ENCODE measurements at places on chromosomes 13 and 19.
A peak's percentile ranks its signal among the peaks of the same experiment; 100 is the strongest.

GRCh38 chr19:9801976-9802375 lies 16.9 kb downstream of the FBXL12 start:
- DNase-seq: no peak

- no peak for DNase-seq
These were observed 118.1 kb upstream of the FNDC3A start for GRCh38 chr13:48857576-48857975.

DNA sequence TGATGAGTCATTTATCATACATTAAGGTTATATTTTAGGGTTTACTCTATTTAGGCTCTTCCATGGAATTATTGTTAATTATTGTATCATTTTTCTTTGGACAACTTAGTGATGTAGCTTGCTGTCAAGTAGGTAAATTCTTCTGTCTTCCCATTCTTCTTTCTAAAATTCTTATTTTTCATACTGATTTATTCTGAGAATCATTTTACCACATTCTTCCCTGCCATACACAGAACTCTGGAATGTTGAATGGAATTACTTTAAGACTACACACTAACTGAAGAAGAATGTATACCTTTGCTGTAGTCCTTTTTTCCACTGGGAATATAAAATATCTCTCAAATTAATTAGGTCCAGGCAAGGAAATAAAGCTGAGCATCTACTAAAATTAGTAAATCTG lies 24.5 kb upstream of the SLC7A1 start:
- DNase-seq: no peak

DNA sequence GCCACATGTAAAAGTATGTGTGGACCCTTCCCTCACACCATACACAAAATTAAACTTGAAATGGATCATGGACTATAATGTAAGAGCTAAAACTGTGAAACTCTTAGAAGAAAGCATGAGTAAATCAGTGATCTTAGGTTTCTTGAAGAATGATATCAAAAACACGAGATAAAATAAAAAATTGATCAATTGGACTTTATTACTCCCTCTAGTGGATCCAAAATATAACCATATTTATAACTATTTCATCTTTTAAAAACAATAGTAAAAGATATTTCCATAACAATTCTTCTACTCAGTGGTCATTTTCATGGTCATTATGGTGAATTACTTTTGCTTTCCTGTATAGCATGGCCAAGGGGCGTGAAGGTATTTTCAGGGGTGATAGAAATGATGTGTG lies 174.6 kb upstream of the LSM14A start:
- DNase-seq: no peak

- peak; percentile 47 for DNase-seq
These were observed 1.3 kb upstream of the BSG start for GRCh38 chr19:570937-571565.

DNA sequence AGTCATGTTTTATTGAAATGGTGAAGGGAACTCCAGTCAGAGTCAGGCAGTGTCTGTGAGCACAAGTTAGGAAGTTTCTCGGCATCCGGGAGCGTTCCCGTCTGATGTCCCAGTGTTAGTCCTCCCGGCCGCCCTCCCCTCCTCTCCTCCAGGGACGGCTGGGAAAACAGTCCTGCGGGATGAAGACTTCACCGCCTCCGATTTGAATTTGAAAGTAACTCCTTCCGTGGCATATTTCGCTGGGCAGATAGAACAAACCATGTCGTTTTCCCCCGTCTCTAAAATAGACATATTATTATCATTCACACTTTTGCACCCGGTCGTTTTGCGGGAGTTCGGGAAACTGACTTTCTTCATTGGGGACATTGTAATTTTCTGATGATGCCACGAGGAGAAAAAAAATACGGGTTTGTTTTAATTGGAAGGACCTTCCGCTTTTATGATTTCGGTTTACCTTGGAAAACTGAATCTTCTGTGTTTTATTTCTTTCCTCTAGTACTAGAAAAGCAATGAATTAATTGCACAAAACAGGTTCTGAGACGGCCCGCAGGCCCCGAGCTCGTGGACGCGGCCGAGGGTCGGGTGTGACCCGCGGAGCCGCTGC lies 76.6 kb downstream of the ZIC5 start:
- DNase-seq: no peak

GRCh38 chr13:93244141-93244917 lies 17.7 kb downstream of the GPC6 start:
- DNase-seq: peak; percentile 57

DNA sequence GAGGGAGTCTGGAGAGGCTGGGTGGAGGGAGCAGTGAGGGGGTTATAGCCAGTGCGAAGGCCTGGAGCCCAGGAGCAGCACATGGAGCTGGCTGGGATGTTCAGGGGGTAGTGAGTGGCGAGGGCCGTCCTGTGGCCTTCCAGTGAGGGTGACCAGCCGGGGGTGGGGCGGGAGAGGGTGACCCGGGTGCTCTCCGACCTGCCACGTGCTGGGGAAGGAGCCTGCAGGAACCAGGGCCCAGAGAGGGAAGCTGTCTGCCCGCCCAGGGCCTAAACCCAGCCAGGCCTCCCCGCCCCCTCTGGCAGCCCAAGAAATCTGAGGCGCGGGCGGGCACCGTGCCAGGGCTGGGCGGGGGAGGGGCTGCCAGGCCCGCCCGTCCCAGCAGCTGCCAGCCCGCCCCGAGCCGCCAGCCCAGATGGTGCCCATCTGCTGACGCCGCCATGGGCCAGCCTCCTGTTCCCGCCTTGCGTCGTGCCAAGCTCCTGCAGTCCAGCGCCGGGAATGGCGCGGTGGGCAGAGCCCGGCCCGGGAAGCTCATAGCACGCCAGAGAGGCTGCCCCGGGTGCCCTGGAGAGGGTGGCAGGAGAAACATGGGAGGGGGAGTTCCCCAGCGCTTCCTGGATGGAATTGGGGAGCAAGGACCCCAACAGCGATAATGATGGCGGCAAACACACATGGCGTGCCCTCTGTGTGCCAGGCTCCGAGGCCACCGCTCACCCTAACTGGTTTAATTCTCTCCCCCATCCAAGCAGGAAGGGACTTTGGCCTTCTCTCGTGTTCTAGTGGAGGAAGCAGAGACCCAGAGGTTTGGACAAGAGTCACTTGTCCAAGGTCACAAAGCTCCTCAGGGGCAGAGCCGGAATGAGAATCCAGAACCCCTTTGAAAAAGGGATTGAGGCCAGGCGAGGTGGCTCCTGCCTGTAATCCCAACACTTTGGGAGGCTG lies 21.5 kb downstream of the NFIC start:
- peak; percentile 94 for DNase-seq

GRCh38 chr19:34345947-34346351 lies 19.0 kb upstream of the GPI start:
- peak; percentile 82 for DNase-seq

- DNase-seq: no peak
These were observed 3.3 kb upstream of the GTF2F1 start for GRCh38 chr19:6396305-6396704.

DNA sequence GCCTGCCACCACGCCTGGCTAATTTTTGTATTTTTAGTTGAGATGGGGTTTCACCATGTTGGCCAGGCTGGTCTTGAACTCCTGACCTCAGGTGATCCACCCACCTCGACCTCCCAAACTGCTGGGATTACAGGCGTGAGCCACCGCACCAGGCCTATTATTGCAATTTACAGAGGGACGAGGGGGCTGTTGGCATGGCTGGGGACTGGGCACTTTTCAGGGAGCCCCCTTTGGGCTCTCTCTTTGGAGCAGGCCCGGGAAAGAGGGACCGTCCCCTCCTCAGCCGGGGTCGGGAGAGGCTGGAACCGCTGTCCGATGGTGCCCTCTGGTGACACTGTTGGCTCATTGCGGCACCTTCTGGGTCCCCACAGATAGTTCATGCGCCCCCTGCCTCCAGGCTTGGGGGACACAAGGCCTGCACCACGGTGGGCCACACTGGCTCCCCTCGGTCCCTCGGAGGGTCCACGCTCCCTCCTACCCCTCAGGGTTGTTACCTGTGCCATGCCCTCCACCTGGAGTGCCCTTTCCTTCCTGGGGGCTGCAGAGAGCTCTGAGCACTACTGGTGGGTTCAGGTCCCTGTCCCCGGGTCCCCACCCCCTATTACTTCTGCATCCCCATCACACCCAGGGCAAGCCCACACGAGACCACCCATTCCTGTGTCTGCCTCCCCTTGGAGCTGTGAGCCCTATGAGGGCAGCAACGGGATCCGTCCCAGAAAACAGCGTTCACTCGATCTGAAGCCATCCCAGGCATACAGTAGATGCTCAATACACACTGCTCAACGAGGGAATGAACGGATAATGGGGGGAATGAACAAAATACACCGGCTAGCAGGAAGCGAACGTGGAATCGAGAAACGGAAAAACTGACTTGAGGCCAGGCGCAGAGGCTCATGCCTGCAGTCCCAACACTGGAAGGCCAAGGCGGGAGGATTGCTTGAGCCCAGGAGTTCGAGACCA lies 12.5 kb downstream of the FEM1A start:
- peak; percentile 70 for DNase-seq

Data from MCF 10A (cell line).